ENCODE measurements at places on chromosomes 2 and 18.

DNA sequence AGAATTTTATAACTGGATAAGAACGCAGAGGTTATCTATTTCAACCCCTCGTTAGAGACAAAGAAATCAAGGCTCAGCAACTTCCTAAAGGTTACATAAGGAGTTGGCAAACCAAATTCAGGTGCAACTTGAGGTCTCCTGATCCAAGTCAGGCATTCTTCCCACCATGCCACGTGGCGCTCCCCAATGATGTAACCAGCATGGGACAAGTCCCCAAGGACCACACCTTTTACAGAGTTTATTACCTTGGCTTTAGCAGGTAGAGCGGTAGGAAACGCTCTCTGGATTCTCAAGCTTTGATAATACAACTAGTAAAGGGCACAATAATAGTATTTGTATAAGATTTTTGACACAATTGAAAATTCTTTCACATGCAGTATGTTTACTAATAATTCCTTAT, 26.7 kb upstream of the MBOAT2 start:
- DNase-seq = no peak

DNA sequence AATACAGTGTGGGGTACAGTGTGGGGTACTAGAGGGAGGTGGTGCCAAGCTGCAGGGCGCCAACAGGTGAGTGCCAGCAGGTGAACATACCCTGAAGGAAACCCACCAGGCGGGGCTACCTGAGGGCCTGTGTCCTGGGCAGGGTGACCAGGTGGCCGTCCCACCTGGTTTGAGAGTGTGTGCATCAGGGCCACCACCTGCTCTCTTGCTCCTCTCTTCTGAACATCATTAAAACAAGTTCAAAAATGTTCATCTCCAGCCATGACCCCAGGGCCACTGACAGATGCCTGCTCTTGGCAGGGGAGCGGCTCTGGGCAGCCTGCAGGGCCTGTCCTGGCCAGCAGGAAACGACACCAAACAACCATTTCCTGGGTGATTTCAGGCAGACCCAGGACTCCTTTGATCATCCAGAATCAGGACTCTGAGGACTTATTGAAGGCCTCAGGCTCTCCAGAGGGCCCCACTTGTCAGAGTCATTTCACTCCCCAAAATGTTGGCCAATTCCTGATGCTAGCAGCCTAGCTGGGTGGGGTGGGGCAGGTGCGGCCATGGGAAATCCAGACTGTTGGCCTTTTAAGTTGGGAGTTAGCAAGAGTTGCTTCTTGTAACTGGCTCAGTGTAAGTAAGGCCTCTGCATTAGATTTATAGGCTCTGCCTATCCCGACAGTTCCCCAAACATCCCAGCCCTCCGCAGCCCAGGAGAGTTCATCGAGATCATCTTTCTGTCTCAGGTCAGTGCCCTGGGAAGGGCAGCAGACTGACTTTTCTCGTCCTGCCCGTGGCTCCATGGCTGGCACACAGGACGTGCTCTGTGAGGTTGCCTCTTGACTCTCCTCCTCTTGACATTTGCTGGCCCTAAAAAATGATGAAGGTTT, 111.5 kb upstream of the ZNF236 start:
- no peak for DNase-seq

- no peak for DNase-seq
These were observed 64.5 kb upstream of the NPAS2 start for GRCh38 chr2:100755441-100755840.

- DNase-seq = no peak
These were observed 139.2 kb downstream of the LAMA3 start for GRCh38 chr18:23828426-23828825.

DNA sequence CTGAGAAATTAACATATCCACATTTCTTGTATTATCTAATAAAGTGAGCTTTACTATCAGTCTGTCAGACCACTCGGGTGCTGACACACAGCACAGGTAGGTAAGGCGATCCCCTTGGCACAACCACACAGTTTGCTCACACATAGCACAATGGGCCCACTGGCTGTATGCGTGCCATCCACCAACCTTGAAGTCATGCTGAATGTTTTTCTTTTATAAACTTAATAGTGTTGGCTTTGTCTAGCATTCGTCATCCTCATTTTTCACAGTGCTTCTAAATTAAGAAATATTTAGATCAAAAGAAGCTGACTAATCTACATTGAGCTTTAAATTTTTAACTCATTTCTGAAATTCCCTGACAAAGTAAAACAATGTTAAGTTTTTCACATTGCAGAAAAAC, 50.0 kb upstream of the PAPOLG start:
- DNase-seq = no peak
